ENCODE measurements at places on chromosomes 3 and 15.

DNA sequence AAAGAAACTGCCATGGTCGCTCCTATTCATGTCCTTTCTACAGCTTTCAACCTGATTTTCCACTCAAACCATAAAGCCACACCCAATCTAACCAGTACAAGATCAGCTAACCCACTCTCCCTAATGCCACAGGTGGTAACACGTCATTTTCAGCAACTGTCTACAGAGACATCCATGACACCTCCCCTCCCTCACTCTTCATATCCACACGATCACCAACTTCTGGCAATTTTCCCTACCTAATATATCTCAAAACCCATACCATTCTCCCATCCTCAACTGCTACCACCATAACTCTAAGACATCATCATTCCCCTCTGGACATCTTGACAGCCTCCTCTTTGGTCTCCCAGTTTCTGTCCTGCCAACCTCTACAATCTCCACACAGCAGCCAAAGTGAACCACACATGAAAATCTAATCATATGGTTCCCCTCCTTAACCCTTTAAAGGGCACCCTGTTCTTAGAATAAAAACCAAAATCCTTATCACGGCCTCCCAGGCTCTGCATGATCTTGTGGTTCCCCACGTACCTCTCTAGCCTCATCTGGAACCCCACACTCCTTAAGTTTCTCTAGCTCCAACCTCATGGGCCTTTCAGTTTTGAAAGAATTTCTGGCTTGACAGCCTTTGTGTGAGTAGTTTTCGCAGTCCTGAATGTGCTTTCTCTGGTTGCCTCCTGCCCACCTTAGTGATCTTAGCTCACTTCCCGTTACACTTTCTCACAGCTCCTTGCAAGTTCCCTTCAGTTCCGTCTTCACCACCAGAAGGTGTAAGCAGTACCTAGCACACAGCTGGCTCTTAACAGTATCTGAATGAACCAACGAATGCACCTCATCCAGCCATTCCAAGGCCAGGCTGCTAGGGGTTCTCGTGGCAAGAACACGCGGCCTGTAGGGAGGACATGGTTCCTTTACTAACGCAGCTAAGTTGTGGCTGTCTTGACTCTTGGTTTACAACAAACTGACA lies 33.4 kb downstream of the SPINK8 start:
- no peaks in the 10 kb centered on the region for H3K27me3 ChIP-seq
- H3K27ac ChIP-seq: no peak overlapping the region
- H3K4me3 ChIP-seq: peak overlapping the region; percentile 92
- H3K4me1 ChIP-seq: peaks cover 42% of the 10 kb centered on the region
- DNase-seq: no peak
- H3K36me3 ChIP-seq: peaks cover 29% of the 10 kb centered on the region

DNA sequence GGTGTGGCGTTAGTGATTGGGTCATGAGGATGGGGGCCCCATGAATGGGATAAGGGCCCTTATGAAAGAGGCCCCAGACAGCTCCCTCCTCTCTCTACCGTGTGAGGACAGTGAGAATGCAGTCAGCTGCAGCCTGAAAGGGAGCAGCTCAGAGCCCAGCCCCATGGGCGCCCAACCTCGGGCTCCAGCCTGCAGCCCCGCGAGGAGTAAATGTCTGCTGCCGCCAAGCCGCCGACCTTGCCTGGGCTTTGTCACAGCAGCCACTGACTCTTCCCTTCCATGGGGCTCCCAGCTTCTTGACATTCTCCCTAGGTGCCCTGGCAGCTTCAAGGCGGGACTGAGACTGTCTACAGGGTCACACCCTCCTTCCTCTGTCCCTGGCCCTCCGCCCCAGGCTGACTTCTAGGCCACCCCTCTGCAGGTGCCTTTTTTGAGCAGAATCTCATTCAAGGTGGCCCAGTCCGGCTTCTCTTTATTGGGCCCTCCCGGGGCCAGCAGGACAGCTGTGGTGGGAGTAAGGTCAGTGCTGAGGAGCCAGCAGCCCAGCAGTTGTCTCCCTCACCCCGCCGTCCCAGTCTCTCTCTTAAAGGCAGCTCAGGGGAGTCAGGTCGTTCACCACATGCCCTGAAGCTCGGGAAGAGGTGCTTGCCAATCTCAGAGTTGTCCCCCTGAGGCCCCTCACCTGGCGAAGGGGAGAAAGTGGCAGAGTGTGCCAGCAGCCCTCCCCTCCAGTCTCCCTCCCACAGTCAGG lies 18.7 kb upstream of the PRR20G start:
- H3K4me1 ChIP-seq: no peaks in the 10 kb centered on the region
- no peaks in the 10 kb centered on the region for H3K36me3 ChIP-seq
- no peaks in the 10 kb centered on the region for H3K27me3 ChIP-seq
- no peak for DNase-seq
- no peak overlapping the region for H3K4me3 ChIP-seq

DNA sequence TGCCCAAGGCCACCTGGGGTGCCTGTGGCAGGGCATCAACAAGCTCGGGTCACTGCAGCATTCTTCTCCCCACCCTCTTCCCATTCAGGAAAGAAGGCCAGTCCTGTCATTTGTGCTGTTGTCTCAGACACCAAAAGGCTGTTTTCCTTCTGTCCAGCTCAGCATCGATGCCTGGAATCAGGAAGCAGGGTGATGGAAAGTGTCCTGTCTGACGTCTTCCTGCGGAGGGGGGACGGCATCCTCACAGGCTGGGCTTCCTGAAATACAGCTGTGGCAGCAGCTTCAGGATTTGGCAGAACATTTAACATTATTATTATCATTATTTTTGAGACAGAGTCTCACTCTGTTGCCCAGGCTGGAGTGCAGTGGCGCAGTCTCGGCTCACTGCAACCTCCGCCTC lies 33.0 kb upstream of the ANKDD1A start:
- no peak for DNase-seq
- H3K36me3 ChIP-seq: no peaks in the 10 kb centered on the region
- no peak overlapping the region for H3K4me3 ChIP-seq
- no peaks in the 10 kb centered on the region for H3K27me3 ChIP-seq

GRCh38 chr3:112308151-112308911 lies 14.3 kb upstream of the SLC9C1 start:
- peak overlapping the region; percentile 27 for H3K27ac ChIP-seq
- no peaks in the 10 kb centered on the region for H3K36me3 ChIP-seq
- H3K4me1 ChIP-seq: peaks cover 14% of the 10 kb centered on the region
- DNase-seq: no peak

- H3K27ac ChIP-seq: peak overlapping the region; percentile 75
- peaks cover 53% of the 10 kb centered on the region for H3K4me1 ChIP-seq
- no peak overlapping the region for H3K4me3 ChIP-seq
- H3K36me3 ChIP-seq: no peaks in the 10 kb centered on the region
- DNase-seq: no peak
- no peaks in the 10 kb centered on the region for H3K27me3 ChIP-seq
These were observed 44.1 kb upstream of the VILL start for GRCh38 chr3:37946531-37946889.
